Naive thymus-derived CD4-positive, alpha-beta T cell (primary cell): ENCODE measurements at places on chromosomes 7 and 10. TPM values are rescaled to one million over a fixed set of nuclear protein-coding genes. Genes with fewer than 3 reads are reported as not detected.

LGI1 gene
- polyA plus RNA-seq = not detected

DNA sequence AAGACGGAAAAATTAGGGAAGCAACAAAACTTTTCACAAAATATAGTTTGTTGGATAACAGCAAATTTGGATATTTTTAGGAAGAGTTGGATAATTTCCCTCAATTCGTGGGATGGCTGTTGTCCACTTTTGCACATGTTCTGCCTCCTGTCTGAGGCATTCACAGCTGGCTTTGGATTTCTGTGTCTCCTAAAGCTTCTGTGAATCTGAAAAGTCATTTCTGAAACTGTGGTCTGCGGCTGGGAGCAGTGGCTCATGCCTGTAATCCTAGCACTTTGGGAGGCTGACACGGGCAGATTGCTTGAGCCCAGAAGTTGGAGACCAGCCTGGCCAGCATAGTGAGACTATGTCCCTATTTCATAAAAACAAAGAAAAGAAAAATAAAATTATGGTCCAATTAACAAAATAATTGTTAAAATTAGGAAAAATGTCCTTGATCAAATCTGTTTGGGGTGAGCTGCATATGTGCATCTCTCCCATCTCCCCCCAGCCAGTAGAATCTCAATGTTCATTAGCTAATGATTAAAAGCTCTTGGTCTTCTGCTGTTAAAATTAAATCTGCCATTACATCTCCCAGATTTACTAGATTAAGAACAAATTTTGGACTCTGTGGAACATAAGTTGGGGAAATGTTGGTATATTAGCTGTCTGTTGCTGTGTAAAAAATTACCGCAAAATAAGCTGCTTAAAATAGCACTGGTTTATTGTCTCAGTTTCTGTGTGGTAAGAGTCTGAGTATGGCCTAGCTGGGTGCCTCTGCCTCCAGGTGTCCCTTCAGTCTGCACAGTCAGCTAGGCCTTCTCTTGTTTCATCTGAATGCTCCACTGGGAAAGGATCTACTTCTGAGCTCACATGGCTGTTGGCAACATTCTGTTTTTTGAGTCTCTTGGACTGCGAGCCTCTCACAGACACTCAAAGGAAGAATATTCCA is 332.0 kb upstream of the FZD1 start:
- no peak overlapping the region for H3K27ac ChIP-seq
- H3K27me3 ChIP-seq = no peaks in the 10 kb centered on the region
- no peaks in the 10 kb centered on the region for H3K4me1 ChIP-seq
- no peaks in the 10 kb centered on the region for H3K36me3 ChIP-seq
- no peak overlapping the region for H3K4me3 ChIP-seq

GRCh38 chr10:123649676-123650075 is 16.5 kb upstream of the GPR26 start:
- H3K27me3 ChIP-seq = no peaks in the 10 kb centered on the region
- H3K27ac ChIP-seq = no peak overlapping the region
- H3K36me3 ChIP-seq = no peaks in the 10 kb centered on the region
- no peaks in the 10 kb centered on the region for H3K4me1 ChIP-seq
- no peak overlapping the region for H3K4me3 ChIP-seq

KLHL7 gene
- 23.4 TPM for polyA plus RNA-seq

MET gene
- not detected for polyA plus RNA-seq

DNA sequence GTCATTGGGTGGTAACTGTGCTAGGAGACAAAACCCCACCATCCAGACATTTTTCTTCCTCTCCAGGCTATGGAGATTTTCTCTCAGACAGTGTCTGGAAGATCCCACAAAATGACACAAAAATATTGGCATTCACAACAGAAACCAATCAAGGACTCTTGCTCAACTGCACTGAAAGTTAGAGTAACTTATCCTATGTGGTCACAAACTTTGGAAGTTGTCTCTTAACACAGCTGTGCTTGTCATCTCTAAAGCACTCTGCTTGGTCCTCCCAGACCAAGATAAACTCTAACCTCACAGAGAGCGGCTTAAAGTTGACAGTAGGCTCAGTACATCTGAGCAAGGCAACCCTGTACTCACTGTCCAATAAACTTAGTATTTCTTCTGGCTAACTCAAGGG is 74.9 kb downstream of the AKR1C4 start:
- no peak for DNase-seq
- H3K4me1 ChIP-seq = no peaks in the 10 kb centered on the region
- H3K36me3 ChIP-seq = no peaks in the 10 kb centered on the region
- no peak overlapping the region for H3K4me3 ChIP-seq

- H3K27ac ChIP-seq = no peak overlapping the region
- DNase-seq = no peak
- no peak overlapping the region for H3K4me3 ChIP-seq
- no peaks in the 10 kb centered on the region for H3K4me1 ChIP-seq
These were observed 52.9 kb upstream of the SHH start for GRCh38 chr7:155864991-155865690.

DNA sequence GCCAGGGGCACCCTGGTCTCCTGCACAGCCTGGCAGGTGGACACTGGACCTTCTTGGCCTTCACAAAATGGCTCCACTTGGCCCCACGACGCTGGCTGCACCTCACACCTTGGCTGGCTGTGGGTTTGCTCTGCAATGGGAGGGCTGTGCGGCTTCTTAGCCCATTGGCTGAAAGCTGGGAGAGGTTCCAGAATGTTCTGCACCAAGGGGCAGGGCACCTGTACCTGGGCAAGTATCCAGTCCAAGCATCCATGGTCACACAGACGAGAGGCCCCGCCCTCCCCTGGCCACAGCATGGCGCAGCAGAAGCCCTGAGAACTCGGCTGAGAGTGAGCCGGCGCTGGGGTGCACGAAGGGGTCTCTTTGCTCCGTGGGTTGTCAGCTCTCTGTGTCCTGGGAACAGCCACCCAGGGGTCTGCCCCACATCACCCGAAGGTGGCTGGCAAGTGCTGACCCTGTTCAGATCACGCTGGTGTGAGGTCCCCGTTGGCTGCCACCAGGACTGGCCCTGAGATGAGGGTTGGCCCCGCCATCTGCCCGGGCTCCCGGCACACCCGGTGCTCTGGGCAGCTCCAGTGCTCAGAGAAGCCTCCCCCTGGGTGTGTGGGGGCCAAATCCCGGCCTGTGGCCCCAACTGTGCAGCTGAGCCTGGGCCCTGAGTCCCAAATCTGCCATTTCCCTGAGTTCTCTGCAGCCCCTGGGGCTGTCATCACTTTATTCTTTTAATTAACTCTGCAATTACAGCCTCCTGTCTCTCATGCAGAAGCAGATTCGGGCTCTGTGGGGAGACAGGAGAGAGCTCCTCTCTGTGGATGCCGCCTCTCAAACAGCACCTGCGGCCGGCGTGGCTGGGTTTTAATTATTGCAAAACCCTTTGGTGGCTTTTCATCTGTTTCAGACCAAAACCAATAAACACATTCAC is 19.4 kb upstream of the ADGRA1 start:
- H3K36me3 ChIP-seq = no peaks in the 10 kb centered on the region
- no peak overlapping the region for H3K4me3 ChIP-seq
- no peak overlapping the region for H3K27ac ChIP-seq
- H3K4me1 ChIP-seq = no peaks in the 10 kb centered on the region

DNA sequence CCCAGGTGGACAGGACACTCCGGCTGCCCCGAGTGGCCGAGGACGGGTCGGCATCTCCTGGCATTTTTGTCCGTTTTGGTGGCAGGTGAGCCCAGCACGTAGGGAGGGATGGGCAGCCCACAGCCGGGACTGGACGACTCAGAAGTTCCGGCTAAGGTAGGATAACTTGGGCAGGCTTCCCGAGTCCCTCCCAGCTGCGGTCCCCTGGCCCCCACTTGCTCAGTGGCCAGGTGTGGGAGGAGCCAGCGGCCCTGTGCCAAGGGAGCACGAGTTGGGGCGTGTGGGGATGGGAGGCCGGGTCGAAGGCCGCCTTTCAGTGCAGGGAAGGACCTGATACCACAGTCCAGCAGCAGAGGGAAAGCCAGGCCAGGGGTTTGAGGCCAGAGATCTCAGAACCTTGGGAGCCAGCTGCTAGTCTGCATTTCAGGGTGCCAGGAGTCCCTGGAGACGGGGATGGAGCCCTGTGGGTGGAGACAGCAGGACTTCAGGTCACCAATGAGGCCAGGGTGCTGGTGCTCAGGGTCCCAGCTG is 58.5 kb downstream of the PWWP2B start:
- no peak overlapping the region for H3K27ac ChIP-seq
- DNase-seq = no peak
- no peak overlapping the region for H3K4me3 ChIP-seq
- H3K27me3 ChIP-seq = no peaks in the 10 kb centered on the region
- H3K4me1 ChIP-seq = peaks cover 8% of the 10 kb centered on the region

DNA sequence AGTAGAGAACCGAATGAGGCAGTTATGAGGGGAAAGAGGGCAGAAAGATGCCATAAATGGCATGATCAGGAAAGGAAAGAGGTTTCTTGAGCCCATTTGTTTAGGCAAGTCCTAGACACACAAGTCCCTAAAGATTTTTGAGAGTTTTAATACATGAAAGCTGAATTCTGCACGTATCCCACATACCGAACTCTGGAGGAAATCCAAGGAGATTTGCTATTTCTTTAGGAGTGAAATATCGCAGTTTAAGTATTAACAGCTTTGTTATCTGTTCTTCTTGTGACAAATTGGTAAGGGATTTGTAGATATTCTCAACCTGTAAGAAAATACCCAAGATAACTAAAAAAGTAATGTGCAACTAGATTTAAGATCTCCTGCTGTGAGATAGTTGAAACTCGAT is 23.7 kb upstream of the CUBN start:
- H3K4me3 ChIP-seq = no peak overlapping the region
- H3K27ac ChIP-seq = no peak overlapping the region
- no peak for DNase-seq
- H3K36me3 ChIP-seq = no peaks in the 10 kb centered on the region
- no peaks in the 10 kb centered on the region for H3K27me3 ChIP-seq

DNA sequence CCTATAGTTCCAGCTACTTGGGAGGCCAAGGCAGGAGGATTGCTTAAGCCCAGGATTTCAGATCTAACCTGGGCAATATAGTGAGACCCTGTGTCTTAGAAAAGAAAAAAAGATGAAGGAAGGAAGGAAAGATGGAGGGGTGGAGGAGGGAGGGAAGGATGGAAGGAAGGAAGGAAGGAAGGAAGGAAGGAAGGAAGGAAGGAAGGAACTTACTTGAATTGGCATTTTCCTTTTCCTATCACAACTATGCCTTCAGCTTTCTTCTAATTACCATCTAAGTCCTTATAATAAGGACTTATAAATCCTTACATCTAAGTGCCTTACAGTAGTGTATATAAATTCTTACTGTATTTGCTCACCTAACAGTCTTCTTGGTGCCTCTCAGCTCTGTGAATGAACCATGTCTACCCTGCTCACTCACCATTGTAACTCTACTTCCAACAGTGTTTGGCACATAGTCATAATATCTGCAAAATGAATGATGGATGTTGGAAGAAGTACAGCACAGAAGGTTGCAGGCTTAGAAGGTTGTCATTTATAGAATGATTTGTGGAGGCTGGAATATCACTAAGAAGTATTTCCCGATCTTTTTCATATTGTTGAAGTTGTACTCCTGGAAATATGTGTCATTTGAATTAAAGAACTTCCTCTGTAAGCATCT is 125.5 kb downstream of the KIAA1217 start:
- H3K36me3 ChIP-seq = no peaks in the 10 kb centered on the region
- no peaks in the 10 kb centered on the region for H3K27me3 ChIP-seq
- no peaks in the 10 kb centered on the region for H3K4me1 ChIP-seq
- DNase-seq = no peak
- no peak overlapping the region for H3K27ac ChIP-seq

- no peaks in the 10 kb centered on the region for H3K36me3 ChIP-seq
- no peak for DNase-seq
- H3K4me3 ChIP-seq = no peak overlapping the region
- no peaks in the 10 kb centered on the region for H3K27me3 ChIP-seq
- H3K4me1 ChIP-seq = no peaks in the 10 kb centered on the region
These were observed 348.3 kb upstream of the MKI67 start for GRCh38 chr10:128474571-128474970.

DNA sequence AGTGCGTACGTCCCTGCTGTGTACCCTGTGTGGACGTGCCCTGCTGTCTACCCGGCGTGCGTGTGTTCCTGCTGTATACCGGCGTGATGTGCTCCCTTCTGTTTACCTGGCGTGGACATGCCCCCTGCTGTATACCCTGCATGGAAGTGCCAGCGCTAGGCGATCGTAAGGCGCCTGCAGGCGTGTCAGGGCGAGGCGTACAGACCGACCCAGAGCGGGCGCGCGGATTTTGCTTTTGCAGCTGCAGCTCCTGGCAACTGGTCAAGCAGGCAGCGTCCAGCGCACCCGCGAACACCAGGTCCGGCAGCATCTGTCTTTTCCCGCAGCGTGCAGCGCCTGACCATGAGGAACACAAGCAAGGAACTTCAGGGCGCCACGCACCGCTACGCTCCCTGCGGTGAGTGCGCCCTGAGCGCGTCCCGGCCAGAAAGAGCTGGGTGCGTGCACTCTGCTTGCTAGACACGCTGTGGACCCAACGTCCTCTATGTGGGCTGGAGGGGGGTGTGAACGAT is 680 bp downstream of the C7orf57 start:
- H3K4me3 ChIP-seq = peak overlapping the region; percentile 63
- peaks cover 5% of the 10 kb centered on the region for H3K27me3 ChIP-seq
- DNase-seq = no peak

DNA sequence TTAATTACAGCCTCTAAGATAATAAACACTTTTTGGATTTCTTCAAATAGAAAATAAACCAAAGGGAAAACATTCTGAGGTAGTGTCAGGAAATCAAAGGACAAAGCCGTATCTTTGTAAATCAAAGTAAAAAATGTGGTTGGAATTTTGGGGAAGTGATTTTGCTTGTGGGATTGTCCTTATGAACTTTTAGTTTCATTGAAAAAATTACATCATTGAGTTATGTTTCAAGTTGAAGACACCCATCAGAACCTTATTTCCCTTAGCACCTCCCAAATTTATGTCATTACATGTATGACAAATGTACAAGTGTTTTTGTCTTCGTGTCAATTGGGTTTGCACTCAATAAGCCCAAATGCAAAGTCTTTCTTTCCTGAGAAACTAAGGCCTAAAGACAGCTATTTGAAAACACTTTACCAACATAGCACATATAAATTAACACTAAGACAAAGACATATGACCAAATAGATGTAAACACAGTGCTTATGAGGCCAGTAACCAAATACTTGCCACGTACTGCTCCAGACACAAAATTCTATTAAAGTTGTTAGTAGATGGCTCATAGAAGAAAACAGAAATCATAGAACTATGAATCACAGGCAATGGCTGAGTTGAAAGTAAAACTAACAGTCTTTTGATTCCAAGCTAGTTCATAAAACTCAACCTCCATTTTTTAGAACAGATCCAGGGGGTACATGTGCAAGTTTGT is 26.9 kb upstream of the LAMB4 start:
- no peak overlapping the region for H3K27ac ChIP-seq
- no peak overlapping the region for H3K4me3 ChIP-seq
- H3K4me1 ChIP-seq = no peaks in the 10 kb centered on the region
- no peak for DNase-seq
- no peaks in the 10 kb centered on the region for H3K36me3 ChIP-seq
- H3K27me3 ChIP-seq = no peaks in the 10 kb centered on the region

GRCh38 chr10:125055446-125055845 is 104.9 kb downstream of the CTBP2 start:
- H3K27ac ChIP-seq = no peak overlapping the region
- H3K4me1 ChIP-seq = no peaks in the 10 kb centered on the region
- no peak overlapping the region for H3K4me3 ChIP-seq
- no peaks in the 10 kb centered on the region for H3K27me3 ChIP-seq
- H3K36me3 ChIP-seq = no peaks in the 10 kb centered on the region
- no peak for DNase-seq

SORBS1 gene
- 0.79 TPM for polyA plus RNA-seq
